ENCODE measurements at places on chromosomes 5 and 9.

DNA sequence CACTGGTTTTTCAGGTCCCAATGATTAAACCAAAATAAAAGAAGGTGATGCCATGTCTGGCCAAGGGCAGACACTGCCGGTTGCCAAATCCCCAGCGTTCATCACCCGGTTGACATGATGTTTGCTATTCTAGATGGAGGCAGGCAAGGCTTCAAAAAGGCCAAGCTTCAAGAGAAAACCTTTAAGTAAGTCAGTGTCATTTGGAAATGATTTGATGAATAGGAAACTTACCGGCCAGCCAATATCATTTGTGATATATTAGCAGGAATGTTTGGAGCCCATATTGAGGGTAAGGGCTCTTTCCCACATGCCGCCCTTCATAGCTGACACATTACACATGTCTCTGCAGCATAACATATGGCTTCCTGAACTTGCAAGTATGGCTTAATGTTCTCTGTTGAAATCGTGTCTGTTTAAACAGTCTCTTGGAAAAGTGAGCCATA lies 89.5 kb upstream of the TTC23L start:
- no peak for DNase-seq

- DNase-seq = no peak
These were observed 74.5 kb downstream of the PTCD2 start for GRCh38 chr5:72394688-72395087.

- no peak for DNase-seq
These were observed 226.4 kb downstream of the GNA14 start for GRCh38 chr9:77421506-77422265.

DNA sequence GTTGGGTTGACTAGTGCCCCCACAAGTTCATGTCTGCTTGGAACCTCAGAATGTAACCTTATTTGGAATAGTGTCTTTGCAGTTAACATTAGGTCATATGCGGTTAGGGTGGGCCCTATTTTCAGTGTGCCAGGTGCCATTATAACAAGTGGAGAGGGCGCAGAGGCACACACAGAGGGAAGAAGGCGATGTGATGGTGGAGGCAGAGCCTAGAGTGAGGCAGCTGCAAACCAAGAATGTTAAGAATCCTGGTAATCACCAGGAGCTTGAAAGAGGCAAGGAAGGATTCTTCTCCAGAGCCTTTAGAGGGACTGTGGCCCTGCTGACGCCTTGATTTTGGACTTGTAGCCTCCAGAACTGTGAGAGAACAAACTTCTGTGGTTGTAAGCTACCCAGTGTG lies 10.9 kb downstream of the GPR107 start:
- no peak for DNase-seq

- DNase-seq = no peak
These were observed 121.1 kb downstream of the NUDT12 start for GRCh38 chr5:103441523-103441922.

- DNase-seq = no peak
These were observed 254.0 kb upstream of the IRX1 start for GRCh38 chr5:3341446-3342240.

Measured in activated CD4-positive, alpha-beta T cell treated with anti-CD3 and anti-CD28 coated beads, Interleukin-2, amount 10 ng/mL, durations not matched to agents 24 days and 14 days (primary cell).